EH (cell line): ENCODE measurements at places on chromosomes 12 and 14.
A peak's percentile ranks its signal among the peaks of the same experiment; 100 is the strongest.

- no peak for DNase-seq
Measured at GRCh38 chr12:111488271-111488670, 82.5 kb downstream of the SH2B3 start.

DNA sequence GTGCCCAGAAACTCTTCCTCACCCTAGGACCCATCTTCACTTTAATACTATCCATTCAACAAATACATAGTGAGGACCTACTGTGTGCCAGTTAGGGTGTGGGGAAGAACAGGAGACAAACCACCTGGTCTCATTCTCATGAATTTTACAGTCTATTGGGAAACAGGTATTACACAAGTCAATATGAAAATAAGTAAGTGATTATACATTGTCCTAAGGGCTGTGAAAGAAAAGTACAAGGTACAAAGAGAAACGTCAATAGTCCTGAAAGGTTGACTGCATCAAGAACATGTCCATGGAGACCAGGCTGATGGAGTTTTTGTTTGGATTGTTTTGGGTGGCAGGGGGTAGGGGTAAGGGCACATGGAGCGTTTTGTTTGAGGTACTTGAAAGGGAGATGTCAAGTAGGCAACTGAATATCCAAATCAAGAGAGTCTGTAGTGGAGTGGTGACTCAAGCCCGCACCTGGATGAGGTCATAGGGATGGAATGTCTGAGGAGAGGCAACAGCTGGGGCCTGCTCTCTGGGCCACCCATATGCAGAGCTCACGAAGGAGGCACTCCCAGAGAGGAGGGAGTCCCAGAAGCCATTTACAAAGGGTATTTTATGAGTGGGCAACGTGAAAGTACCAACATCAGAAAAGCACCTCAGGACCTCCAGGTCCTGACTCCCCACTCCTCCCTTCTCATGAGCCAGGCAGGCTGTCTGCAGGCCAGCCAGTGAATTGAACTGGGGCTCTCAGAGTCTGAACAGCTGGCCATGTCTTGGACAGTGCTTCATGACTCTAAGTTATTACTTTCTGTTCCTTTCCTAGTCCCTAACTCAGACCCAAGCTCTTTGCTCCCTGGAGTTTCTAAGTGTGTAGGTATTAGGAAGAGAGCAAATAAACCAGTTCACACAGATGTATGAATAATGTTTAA, 272.0 kb downstream of the ZFP36L1 start:
- no peak for DNase-seq

DNA sequence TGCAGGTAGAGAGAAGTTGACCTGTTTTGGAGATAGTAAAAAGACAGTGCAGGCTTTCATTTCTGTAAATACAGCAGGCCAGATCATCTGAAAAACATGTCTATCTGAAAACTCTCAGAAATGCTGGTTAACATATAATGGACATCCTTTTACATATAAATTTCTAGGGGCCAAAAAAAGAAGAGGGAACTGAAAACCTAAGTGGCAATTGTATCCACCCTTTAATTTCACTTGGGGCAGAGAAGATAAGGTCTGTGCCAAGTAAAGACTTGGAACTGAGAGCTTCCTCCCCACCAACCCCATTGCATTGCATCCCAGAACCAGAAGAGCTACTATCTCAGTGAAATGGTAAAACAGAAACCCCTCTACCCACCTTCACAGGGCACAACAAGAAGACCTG, 141.0 kb downstream of the SRGAP1 start:
- no peak for DNase-seq

DNA sequence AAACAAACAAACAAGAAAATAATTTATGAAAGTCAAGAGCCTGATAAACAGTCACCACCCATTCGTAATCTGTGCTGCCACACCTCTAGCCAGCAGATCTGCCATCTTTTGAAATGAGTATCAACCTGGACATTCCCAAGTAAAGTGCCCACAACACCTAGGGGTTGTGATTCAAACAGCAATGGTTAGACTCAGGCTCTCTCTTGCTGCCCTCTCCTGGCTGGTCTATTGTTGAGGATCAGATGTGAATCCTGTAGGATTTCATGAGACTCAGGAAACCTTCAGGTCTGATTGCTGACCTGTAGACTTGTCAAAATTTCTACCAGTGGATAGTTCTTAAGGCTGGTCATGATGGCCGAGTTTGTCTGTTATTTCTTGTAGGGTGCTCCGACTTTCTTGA, 26.8 kb downstream of the DGLUCY start:
- no peak for DNase-seq

GRCh38 chr12:68358532-68359485, 26.6 kb upstream of the MDM1 start:
- peak; percentile 87 for DNase-seq

- DNase-seq = peak; percentile 91
Measured at GRCh38 chr12:19198272-19198671, 68.7 kb downstream of the PLEKHA5 start.

DNA sequence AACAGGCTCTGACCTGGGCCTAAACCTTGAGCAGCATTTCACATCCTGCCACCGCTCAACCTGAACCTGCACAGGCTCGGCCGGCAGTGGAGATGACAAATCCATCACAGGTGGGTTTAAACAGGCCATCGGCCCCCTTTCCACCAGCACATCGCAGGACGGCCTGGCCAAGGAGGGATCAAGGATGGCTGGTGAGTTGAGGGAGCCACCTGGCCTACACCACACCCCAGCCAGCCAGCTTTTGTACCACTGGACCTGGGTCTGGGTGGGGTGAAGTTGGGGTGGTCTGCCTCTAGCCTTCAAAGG, 14.2 kb downstream of the MMAB start:
- DNase-seq = no peak

- DNase-seq = no peak
Measured at GRCh38 chr14:47191700-47192099, 483.7 kb downstream of the MDGA2 start.

- DNase-seq = no peak
Measured at GRCh38 chr12:67911275-67911600, 78.0 kb upstream of the IFNG-AS1 start.

- DNase-seq = no peak
Measured at GRCh38 chr14:90727082-90727481, 89.1 kb downstream of the TTC7B start.

- DNase-seq = no peak
Measured at GRCh38 chr12:54376596-54376995, 7.9 kb downstream of the ZNF385A start.

- DNase-seq = peak; percentile 52
Measured at GRCh38 chr14:37232907-37233481, 35.3 kb downstream of the MIPOL1 start.

GRCh38 chr12:129901254-129901653, 2.6 kb downstream of the TMEM132D start:
- DNase-seq = no peak

GRCh38 chr12:113133666-113134065, 1.9 kb downstream of the RASAL1 start:
- no peak for DNase-seq

- DNase-seq = no peak
Measured at GRCh38 chr14:104925855-104926609, 1.4 kb downstream of the PLD4 start.

DNA sequence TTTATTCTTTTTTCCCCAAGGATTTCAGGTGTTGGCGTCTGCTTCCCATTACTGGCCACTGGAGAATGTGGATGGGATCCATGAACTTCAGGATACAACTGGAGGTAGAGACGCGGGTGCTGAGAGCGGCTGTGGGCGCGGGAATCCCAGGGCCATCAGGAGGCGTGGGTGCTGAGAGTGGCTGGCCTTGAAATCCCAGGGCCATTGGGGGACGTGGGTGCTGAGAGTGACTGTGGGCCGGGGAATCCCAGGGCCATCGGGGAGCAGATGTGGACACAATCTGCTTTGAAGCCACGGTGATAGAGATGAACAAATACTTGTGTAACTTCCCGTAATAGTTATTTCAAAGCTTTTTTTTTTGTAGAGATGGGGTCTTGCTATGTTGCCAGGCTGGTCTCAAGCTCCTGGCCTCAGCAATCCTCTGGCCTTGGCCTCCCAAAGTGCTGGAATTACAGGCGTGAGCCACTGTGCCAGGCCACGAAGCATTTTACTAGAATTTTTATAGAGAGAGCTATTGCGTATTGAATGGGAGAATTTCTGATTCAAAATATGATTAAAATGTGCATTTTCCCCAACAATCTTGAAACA, 12.8 kb downstream of the ADGRD1 start:
- DNase-seq = no peak

DNA sequence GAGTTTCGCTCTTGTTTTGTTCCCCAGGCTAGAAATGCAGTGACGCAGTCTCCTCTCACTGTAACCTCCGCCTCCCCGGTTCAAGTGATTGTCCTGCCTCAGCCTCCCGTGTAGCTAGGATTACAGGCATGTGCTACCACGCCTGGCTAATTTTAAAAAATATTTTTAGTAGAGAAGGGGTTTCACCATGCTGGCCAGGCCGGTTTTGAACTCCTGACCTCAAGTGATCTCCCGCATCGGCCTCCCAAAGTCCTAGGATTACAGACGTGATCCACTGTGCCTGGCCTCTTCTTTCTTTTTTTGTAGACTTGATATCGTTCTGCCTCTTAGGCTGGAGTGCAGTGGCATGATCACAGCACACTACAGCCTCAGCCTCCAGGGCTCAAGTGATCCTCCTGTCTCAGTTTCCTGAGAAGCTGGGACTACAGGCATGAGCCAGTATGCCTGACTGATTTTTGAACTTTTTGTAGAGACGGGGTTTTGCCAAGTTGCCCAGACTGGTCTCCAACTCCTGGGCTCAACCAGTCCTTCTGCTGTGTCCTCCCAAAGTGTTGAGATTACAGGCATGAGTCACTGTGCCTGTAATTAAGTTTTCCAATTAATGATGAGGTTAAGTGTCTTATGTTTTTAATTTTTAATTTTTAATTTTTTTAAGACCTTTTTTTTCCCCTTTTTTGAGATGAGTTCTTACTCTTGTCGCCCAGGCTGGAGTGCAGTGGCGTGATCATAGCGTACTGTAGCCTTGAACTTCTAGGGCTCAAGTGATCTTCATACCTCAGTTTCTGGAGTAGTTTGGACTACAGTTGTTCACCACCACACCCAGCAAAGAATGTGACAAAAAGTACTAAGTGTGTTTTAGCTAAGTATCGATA, 10.2 kb downstream of the RCOR1 start:
- no peak for DNase-seq

- DNase-seq = peak; percentile 24
Measured at GRCh38 chr14:24395609-24396582, 2.9 kb upstream of the NYNRIN start.

DNA sequence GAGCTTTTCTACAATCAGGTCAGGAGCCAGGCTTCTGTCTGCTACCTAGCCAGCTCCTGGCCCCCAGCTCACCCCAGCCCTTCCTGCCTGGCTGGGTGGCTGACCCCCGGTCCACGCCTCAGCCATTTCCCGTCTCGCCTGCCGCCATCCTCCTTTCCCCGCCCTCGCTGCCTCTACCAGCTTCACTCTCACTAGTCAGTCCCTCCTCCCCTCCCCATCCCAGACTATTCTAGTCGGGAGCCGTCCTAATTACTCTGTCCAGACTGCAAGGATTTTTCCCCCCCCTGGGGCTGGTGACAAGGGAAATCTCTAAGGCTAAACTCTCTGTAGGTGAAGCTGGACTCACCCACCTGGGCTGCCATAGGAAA, 825 bp downstream of the DHH start:
- DNase-seq = peak; percentile 24

DNA sequence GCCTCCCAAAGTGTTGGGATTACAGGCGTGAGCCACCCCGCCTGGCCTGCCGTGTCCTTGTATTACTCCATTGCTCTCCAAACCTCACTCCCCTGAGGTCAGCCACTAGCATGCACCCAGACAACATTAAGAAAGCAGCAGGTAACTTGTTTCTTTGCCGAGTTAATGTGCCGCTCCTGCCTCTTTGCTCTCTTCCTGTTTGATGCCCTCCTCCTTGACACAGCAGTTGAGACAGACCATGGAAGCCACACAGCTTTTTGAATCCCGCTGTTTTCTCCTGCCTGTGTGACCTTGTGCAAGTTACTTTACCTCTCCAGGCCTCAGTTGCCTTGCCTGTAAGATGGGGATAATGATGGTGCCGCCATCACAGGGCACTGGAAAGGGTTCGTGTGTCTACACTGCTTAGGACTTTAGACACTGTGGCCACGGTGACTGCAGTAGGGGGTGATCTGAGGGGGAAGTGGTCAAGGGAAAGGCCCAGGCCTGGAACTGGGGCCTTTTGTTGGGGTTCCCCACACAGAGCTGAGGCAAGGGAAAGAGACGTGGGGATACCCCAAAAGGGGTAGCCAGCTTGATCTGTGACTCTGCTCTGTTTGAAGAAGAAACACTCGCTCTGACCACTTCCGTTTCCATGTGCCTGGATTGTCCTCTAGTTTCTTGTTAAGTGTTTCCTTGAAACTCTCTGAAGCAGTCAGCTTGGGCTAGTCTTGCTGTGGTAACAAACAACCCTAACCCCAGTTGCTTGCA, 69.3 kb downstream of the RIN3 start:
- no peak for DNase-seq

- DNase-seq = no peak
Measured at GRCh38 chr12:92463171-92463570, 239.6 kb upstream of the PLEKHG7 start.

DNA sequence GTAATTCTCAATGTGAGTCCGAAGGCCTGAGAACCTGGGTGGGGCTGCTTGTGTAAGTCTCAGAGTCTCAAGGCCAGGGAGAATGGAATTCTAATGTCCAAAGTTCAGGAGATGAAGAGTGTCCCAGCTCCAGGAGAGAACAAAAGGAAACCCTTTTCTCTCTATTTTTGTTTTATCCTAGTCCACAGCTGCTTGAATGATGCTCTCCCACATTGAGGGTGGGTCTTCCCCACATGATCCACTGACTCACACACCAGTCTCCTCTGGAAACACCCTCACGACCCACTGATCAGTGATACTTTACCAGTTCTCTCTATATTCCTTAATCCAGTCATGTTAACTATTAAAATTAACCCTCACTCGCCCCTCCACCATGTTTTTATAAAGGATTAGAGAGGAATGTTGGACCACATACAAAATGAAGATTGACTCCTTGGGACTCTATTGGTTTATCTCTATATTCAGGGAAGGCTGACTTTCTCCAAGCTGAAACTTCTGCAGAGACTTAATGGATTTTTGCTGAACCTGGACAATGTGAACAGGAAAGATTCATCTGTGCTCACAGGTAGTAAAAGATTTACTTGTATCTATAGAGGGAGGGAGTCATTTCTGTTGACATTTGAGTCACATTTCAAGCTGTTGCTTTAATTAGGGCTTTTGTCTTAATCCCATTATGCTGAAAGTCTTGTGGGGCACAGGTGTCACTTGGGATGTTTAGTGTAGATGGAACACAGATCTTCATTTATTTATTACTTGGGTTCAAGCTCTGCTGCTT, 1061.0 kb upstream of the TMEM132C start:
- no peak for DNase-seq
